Hepatocyte (in vitro differentiated cells): ENCODE measurements at places on chromosomes 3 and 15. TPM values are rescaled to one million over a fixed set of nuclear protein-coding genes. Genes with fewer than 3 reads are reported as not detected.
A peak's percentile ranks its signal among the peaks of the same experiment; 100 is the strongest.

- peak; percentile 86 for DNase-seq
- H3K27me3 ChIP-seq = no peaks in the 10 kb centered on the region
- H3K4me1 ChIP-seq = peaks cover 5% of the 10 kb centered on the region
Measured at GRCh38 chr3:129794311-129795185, 99.0 kb downstream of the TMCC1 start.

GRCh38 chr3:178420033-178420432 lies 116.2 kb upstream of the KCNMB2 start:
- DNase-seq = no peak
- no peaks in the 10 kb centered on the region for H3K27me3 ChIP-seq
- no peaks in the 10 kb centered on the region for H3K4me1 ChIP-seq
- H3K4me3 ChIP-seq = no peak overlapping the region

GRCh38 chr3:154955907-154956533 lies 124.1 kb upstream of the MME start:
- no peak overlapping the region for H3K4me3 ChIP-seq
- H3K27me3 ChIP-seq = no peaks in the 10 kb centered on the region
- no peaks in the 10 kb centered on the region for H3K36me3 ChIP-seq
- DNase-seq = peak; percentile 14
- no peaks in the 10 kb centered on the region for H3K4me1 ChIP-seq

DNA sequence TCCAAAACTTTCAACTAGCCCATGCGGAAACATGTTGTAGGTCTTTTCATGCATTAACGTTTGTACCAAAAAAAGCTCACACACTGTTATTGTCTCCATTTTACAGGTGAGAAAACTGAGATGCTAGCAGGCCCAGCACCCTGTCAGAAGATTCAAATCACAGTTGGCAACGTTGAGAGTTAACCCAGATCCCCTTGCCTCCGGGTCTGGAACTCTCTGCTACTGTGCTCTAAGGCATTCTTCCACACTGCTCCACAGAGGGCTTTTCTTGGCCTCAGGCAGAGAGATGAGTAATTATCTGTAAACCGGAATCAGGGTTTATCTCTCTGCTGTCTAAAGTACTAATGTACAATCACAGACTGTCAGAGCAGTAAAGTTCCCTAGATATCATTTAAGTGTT lies 186.0 kb upstream of the LPP start:
- no peaks in the 10 kb centered on the region for H3K27me3 ChIP-seq
- H3K36me3 ChIP-seq = no peaks in the 10 kb centered on the region
- peak; percentile 57 for DNase-seq
- H3K4me1 ChIP-seq = peaks cover 7% of the 10 kb centered on the region
- peak overlapping the region; percentile 51 for H3K27ac ChIP-seq

The HYAL2 gene
- total RNA-seq = 79.0 and 125 TPM in 2 replicates

The SMAD6 gene
- total RNA-seq = 26.4 and 35.4 TPM in 2 replicates

- no peaks in the 10 kb centered on the region for H3K36me3 ChIP-seq
- H3K4me3 ChIP-seq = no peak overlapping the region
- H3K27ac ChIP-seq = peak overlapping the region; percentile 45
- DNase-seq = peak; percentile 76
Measured at GRCh38 chr15:83323296-83323711, 38.8 kb upstream of the BNC1 start.

The WDR72 gene
- total RNA-seq = 6.0 and 6.4 TPM in 2 replicates

- no peaks in the 10 kb centered on the region for H3K36me3 ChIP-seq
- H3K27ac ChIP-seq = peak overlapping the region; percentile 77
- H3K4me3 ChIP-seq = no peak overlapping the region
- no peaks in the 10 kb centered on the region for H3K27me3 ChIP-seq
- H3K4me1 ChIP-seq = peaks cover 4% of the 10 kb centered on the region
Measured at GRCh38 chr3:146504498-146505197, 35.3 kb upstream of the PLSCR2 start.

DNA sequence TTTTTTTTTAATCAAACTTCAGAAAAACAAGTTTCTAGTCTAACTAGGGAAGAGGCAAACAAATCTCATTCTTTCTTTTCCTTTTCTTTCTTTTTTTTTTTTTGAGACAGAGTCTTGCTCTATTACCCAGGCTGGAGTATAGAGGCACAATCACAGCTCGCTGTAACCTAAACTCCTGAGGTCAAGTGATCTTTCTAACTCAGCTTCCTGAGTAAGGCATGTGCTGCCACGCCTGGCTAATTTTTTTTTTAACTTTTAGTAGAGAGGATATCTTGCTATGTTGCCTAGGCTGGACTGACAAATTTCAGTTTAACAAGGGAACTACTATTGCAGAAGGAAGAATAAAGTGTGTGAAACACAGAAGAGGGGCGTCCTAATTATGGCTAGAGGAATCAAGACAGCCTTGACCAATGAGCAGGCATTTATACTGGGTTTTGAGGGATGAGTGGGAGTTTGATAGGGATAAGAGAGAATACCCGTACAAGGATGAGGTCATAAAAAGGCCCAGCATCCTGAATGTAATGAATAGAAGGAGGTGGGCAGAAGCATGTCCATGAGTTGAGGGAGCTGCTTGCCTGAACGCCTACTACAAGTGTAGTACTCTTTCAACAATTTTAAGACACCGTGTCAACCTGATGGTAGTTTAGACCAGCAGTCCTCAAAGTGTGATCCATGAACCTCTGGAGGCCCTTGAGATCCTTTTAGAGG lies 6.7 kb upstream of the ZFAND6 start:
- H3K4me1 ChIP-seq = no peaks in the 10 kb centered on the region
- no peak overlapping the region for H3K27ac ChIP-seq
- no peak for DNase-seq

The REC114 gene
- total RNA-seq = not detected in 2 replicates

- no peak for DNase-seq
- no peaks in the 10 kb centered on the region for H3K36me3 ChIP-seq
- no peak overlapping the region for H3K27ac ChIP-seq
- no peaks in the 10 kb centered on the region for H3K27me3 ChIP-seq
Measured at GRCh38 chr3:24958910-24959447, 464.3 kb upstream of the THRB start.

DNA sequence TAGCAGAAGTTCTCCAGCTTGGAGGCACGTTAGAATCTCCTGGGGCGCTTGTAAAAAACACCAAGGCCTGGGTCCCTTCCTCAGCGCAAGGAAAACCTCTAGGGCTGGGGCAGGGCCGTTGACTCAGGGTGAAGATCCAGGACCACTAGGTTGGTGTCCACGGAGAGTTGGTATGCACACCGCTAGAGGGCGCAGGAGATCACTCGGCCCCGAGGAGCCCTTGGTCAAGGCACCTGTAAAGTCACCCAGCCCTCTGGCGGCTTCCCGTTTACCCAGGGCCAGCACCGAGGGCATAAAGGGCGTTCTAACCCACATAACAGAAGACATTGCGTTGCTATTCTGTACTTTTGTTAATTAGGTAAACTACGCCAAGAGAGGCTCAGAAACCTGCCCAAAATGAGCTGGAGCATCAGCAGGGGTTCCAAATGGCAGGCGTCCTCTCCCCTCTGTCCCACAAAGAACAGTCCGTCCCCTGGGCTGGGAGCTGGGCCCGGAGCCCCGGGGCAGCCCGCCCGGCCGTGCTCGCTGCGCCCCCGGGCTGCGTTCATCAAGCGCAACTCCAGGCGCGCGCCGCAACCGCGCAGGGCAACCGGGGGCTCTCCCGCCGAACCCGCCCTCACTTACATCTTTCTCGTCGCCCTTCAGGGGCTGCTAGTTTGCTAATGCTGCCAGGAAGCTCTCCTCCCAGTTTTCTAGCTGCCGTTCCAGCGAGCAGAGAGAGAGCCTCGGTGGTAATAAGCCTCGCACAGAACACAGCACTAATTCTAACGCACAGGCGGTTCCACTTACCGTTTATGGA lies 332.1 kb downstream of the ARRDC4 start:
- H3K27me3 ChIP-seq = peaks cover 50% of the 10 kb centered on the region
- H3K4me1 ChIP-seq = peaks cover 5% of the 10 kb centered on the region
- H3K4me3 ChIP-seq = no peak overlapping the region
- H3K36me3 ChIP-seq = no peaks in the 10 kb centered on the region

DNA sequence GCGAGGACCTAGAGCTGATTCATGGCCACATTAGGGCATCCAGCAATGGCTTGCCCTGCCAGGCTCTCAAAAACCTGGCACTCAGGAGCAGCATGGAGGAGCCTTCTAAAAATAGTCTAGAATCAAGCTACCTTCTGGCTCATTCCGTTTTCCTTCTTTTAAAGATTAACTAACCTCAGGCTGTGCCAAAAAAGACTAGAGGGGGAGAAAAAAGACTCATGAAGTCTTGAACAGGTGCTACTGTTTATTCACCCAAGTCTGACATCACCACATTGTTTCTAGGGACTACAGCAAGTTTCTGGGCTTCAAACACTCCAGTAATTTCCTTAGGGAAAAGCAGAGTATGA lies 125.8 kb downstream of the TNIK start:
- H3K27me3 ChIP-seq = no peaks in the 10 kb centered on the region
- no peak overlapping the region for H3K4me3 ChIP-seq
- H3K4me1 ChIP-seq = peaks cover 6% of the 10 kb centered on the region
- H3K27ac ChIP-seq = no peak overlapping the region

The CDCP1 gene
- 7.0 and 7.3 TPM in 2 replicates for total RNA-seq

- no peaks in the 10 kb centered on the region for H3K36me3 ChIP-seq
- H3K27ac ChIP-seq = no peak overlapping the region
- H3K27me3 ChIP-seq = no peaks in the 10 kb centered on the region
- DNase-seq = no peak
Measured at GRCh38 chr15:43958861-43959330, 132.1 kb downstream of the WDR76 start.

DNA sequence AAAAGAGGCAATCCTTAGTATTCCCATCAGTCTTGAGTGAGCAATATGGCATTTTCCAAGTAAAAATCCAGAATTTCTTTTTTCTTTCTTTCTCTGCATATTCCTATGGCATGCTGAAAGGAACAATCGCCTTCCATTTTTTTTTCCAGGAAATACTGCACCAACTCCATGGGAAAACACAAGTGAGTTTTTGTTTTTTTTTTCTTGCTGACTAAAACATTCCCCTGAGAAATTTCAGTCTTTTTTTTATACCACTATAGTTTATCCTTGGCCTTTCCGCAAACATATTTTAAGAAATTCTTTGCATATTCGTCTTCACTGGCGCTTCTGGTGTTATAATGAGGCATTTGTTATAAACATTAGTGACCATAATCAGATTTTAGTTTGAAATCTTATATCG lies 429.6 kb upstream of the MDFIC2 start:
- H3K27ac ChIP-seq = no peak overlapping the region
- no peaks in the 10 kb centered on the region for H3K4me1 ChIP-seq
- H3K36me3 ChIP-seq = no peaks in the 10 kb centered on the region
- DNase-seq = no peak
- no peak overlapping the region for H3K4me3 ChIP-seq

GRCh38 chr15:84653584-84653909 lies 536 bp downstream of the WDR73 start:
- no peak for DNase-seq
- peaks cover 26% of the 10 kb centered on the region for H3K4me1 ChIP-seq
- H3K4me3 ChIP-seq = peak overlapping the region; percentile 46
- no peaks in the 10 kb centered on the region for H3K27me3 ChIP-seq
- peak overlapping the region; percentile 89 for H3K27ac ChIP-seq

DNA sequence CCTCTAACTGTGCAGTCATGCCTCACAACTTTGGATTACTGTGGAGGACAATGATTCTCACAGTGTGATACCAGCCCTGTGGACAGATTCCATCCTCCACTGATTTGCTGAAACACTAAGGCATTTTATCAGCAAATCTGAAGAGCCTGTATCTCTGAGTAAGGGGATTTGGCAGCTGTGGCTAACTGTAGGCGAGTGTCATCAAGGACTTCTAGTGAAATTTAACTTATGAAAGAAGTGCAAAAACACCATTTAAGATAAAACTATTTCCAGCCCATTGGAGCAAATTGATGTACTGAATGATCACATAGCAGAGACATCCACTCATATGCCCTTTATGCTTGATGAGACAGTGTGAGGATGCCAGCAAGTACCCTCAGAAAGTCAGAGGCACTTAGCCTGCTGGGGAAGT lies 13.9 kb upstream of the TMPRSS7 start:
- H3K27ac ChIP-seq = no peak overlapping the region
- H3K4me1 ChIP-seq = no peaks in the 10 kb centered on the region
- H3K27me3 ChIP-seq = no peaks in the 10 kb centered on the region
- no peak for DNase-seq
- H3K4me3 ChIP-seq = no peak overlapping the region

- H3K27me3 ChIP-seq = no peaks in the 10 kb centered on the region
- DNase-seq = no peak
- H3K4me1 ChIP-seq = no peaks in the 10 kb centered on the region
- H3K4me3 ChIP-seq = no peak overlapping the region
Measured at GRCh38 chr3:42712688-42713372, 10.2 kb upstream of the HHATL start.

- no peaks in the 10 kb centered on the region for H3K27me3 ChIP-seq
- peak; percentile 84 for DNase-seq
- H3K27ac ChIP-seq = no peak overlapping the region
Measured at GRCh38 chr15:63891079-63891767, 57.5 kb upstream of the HERC1 start.

DNA sequence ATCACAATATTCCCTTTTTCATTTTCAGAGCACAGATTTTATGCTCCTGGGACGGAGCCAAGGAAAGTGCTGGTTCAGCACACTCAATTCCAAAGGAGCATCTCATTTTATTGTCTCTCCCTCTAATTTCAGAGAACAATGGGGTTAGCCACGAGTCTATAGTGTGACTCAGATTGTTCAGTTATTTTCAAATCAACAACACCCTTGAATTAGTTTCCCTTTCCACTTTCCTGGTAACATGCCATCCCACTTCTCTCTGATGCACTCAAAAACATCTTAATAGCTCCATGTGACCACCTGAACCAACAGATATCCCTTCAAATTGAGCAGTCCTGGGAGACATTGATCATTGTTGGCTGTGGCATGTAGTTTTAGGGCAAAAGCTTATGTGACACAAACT lies 389.7 kb upstream of the MDFIC2 start:
- H3K27me3 ChIP-seq = no peaks in the 10 kb centered on the region
- no peak overlapping the region for H3K4me3 ChIP-seq
- no peak overlapping the region for H3K27ac ChIP-seq
- H3K36me3 ChIP-seq = no peaks in the 10 kb centered on the region
- no peaks in the 10 kb centered on the region for H3K4me1 ChIP-seq

DNA sequence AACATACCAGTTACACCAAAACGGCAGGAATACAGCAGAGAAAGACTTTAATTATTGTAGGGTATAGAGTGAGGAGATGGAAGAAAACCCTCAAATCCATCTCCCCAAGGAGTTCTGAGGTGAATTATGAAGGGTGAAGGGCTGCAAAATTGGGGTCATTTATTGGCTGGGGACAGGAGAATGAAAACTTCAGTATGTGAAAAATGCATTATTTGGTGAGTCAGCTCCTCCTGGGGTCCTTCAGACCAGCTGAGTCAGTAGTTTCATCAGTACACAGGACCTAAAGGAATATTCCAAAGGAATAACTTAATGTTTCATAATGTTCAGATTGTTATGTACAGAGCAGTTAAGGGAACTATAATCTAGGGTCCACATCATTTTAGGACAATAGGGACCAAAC lies 566.0 kb downstream of the GBE1 start:
- H3K27me3 ChIP-seq = no peaks in the 10 kb centered on the region
- DNase-seq = no peak
- H3K27ac ChIP-seq = no peak overlapping the region

The CPB1 gene
- total RNA-seq = not detected in 2 replicates

The TRH gene
- total RNA-seq = not detected in 2 replicates

DNA sequence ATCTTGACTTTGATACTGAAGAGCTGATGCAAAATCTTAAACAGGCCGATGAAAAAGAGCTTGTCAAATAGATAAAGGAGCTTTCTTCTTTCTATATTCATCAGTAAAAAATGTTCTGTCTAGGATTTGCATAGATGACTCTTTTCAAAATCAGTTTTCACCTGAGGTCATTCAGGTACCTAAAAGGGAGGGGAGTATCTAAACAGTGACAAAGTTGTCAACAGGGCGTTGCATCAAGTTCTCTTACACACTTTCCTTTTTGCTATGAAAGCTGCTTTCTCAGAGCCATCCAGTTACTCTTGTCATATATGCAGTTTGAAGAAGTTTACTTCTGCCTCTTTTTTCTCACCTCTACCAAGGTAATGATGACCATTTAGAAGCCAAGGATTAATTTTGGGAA lies 60.0 kb downstream of the AKAP13 start:
- H3K36me3 ChIP-seq = no peaks in the 10 kb centered on the region
- no peak overlapping the region for H3K4me3 ChIP-seq
- no peak for DNase-seq
- peaks cover 25% of the 10 kb centered on the region for H3K4me1 ChIP-seq
